ENCODE measurements at places on chromosomes 12 and 14.

DNA sequence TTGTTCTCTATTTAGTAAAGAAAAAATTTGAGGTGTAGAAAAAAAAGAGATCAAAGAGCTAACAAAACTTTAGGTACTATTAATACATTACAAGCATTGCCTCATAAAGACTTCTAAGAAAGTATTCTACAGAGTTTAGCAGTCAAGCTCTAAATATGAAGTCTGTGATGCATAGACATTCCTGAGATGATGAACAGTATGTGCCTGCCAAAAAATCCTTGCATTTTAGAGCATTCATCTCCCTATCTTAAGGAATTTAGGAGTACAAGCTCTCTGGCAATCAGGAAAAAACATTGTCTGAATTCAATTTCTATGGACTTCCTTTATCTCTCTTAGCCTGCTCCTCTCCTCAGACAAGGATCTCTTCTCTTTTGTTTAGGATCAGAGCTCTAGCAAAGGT is 202.6 kb upstream of the LRFN5 start:
- DNase-seq: no peak

GRCh38 chr12:100128512-100128908 is 14.2 kb downstream of the BLTP3B start:
- no peak for DNase-seq

DNA sequence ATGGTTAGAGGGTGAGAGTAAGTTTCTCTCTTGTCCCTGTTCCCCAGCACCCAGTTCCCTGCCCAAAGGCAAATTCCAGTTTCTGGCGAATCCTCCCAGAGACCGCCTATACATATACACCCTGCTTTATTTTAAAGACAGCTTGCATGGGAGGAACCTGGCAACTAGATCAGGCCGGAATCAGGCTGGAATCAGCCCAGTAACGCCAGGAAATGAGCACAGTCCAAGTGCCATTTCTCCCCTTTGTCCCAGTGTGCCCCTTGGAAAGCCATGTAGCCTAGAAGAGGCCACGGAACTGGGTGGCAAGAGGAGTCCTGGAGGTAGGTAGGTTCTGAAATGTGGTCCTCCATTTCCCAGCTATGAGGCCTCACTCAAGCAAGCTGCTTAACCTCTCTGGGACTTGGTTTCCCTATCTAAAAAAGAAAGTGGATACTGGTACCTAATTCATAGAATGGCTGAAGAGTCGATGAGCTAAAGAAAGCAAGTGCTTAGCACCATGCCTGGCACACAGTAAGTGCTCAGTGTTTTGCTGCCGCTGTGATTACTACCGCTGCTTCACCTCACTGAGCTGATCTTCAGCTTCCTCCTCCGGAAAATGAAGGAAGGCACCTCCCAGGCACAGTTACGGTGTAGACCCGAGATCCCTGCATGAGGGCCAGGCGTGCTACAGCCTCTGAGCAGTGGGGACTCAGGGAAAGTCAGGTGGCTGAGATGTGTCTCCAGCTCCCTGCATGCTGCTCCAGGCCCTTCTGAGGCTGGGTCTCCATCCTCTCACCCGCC is 36.4 kb downstream of the PITPNM2 start:
- DNase-seq: no peak

DNA sequence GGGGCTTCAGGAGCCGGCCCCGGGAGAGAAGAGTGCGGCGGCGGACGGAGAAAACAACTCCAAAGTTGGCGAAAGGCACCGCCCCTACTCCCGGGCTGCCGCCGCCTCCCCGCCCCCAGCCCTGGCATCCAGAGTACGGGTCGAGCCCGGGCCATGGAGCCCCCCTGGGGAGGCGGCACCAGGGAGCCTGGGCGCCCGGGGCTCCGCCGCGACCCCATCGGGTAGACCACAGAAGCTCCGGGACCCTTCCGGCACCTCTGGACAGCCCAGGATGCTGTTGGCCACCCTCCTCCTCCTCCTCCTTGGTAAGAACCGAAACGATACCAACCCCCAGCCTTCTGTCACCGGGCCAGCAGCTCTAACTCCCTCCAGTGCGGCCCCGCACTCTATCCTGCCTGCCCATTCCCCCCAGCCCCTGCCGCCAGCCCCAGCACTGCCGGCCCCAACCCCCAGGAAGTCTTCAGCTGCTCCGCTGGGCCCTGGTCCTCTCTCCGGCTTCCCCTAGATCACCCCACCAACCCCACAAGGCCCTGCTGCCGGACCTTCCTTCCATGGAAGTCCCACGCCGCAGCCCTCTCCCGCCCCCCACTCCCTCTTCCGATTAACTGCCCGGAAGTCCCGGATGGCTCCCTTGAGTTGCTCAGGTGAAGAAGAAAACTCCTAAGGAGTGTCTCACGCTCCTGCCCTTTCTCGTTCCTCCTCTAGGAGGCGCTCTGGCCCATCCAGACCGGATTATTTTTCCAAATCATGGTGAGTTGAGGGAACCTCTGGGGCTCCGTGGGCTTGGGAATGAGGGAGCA is 693 bp downstream of the LRP10 start:
- DNase-seq: peak; percentile 14

DNA sequence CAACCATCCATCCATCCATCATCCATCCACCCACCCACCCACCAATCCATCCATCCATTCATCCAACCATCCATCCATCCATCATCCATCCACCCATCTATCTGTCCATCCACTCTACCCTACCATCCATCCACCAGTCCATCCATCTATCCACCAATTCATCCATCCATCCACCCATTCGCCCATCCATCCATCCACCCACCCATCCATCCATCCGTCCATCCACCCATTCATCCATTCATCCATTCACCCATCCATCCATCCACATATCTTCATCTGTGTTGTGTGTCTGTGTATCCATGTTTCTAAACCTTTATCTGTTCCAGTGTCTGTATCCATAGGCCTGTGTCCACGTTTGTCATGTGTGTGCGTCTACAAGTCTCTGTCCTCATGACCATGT is 9.9 kb downstream of the HNF1A start:
- DNase-seq: no peak

DNA sequence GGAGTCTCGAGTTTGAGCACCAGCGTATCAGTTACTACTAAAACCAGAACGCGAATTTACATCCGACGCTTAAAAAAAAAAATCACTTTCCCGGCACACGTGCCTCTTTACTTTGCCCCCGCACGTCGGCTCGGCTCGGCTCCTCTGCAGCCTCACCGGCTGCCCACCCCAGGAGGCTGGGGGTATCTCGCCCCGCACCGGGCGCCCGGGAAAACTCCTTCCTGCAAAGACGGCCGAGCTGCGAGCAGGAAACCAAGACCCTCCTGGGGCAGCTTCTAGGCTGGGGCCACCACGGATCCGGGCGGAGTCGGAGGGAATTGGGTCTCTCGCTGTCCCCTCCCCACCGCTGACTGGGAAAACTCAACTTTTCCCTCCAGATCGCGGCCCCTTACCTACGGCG is 610 bp downstream of the VSIG10 start:
- DNase-seq: no peak

DNA sequence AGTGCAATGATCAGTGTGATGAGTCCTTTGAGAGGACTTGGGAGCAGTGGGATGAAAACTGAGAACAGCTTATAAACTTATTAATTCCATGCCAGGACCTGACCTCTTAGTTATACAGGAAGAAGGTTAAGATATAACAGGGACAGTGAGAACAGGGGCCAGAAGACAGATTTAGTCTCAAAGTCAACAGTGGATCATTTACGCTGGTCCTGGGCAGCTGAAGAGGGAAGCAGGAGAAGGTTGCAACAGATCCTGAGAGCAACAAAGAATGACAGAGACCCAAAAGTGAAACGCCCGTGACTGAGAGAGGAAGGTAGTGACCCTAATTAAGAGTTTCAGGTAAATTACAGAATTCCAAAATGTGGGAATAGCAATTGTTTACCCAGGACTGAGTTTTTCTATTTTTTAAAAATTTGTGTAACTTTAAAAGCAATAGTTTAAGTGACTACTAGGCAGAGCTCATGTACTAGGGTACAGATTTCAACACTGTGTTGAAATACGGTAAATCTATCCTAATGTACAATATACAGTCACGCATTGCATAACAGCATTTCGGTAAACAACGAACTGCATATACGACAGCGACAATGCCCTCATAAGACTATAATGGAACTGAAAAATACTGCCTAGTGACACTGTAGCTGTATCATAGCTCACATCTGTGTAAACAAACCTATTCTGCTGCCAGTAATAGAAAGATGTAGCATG is 77.7 kb upstream of the GNPNAT1 start:
- no peak for DNase-seq

- DNase-seq: no peak
These were observed 44.0 kb upstream of the FRMD6 start for GRCh38 chr14:51607711-51608110.

GRCh38 chr14:26187996-26188620 is 409.7 kb downstream of the NOVA1 start:
- no peak for DNase-seq

- peak; percentile 3 for DNase-seq
These were observed 41.3 kb downstream of the RAB3IP start for GRCh38 chr12:69779928-69780327.

DNA sequence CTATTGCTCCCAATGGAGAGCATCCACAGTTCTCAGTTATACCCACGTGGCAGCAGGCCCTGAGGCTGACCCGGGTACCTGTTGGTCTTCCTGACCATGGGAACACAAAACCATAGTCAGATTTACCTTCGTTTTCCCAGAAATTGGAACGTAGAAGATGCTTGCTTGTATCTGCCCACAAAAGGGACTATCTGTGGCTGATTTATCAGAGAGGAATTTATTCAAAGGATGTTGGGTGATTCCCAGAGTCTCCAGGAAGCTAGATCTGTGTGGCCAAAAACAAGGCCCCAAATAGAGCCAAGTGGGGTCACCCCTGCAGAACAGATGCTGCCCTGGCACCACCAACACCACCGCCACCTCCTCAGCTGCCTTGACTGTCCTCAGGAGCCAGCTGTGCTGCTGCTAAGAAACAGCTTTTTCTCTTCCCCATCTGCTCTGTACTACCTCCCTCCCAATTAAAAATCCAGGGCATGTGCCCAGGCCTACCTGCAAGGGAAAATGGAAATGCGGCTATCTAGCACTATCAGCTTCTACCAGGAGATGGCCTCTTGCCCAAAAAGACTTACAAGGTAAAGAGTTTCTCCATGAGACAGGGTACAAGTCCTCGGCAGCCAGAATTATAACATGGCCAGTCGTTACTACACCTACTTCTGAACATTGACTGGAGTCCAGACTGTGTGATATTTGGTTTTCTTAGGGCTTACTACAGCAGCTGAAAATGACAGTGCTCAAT is 128.6 kb upstream of the PLEKHG7 start:
- DNase-seq: peak; percentile 24

DNA sequence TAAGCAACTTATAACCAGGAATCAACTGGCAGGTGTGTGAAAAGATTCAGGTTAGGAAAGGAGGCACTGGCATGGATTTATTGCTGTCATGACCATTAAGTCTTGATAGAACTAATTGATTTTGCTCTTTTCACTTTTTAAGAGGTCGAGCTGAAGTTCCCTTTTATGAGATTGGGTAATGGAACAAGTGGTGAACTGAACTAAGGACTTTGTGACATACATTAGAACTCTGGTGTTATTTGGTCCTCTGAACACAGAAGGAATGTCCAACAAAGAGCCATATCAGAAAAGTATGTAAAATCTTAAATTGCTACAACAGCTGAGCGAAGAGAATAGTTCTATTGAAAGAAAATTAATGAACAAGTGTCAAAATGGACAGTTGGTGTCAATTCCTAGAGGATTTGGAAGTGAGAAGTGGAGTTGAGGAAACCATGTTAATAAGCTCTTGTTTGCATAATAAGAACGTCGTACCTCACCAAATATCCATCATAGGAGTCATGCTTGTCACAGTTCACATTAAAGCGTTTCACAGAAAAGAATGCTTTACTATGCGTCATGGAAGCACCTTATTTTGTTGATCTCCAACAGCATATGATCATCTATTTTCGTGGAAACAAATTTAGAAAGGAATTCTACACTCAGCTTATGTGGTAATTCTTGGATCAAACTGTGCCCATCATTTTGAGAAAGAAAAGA is 8.4 kb upstream of the MYF6 start:
- DNase-seq: no peak

GRCh38 chr12:2397356-2398045 is 344.7 kb downstream of the CACNA1C start:
- DNase-seq: no peak

DNA sequence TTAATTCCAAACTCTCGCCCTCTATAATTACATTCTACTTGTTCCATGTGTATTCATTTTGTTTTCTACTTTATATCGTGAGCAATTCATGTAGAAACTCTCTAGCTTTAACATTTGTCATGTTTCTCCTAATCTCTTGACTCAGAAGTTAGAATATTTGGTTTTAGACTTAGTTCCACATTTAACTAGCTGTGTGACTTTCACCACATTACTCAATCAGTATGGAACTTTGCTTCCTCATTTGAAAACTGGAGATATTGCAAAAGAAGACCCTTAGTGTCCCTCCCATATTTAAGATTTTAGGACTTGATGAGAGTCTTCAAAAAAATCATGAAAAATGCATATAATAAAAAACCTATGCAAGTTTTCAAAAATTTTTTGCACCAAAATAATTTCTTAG is 447.5 kb downstream of the GXYLT1 start:
- no peak for DNase-seq

GRCh38 chr12:17918013-17918412 is 172.0 kb downstream of the RERGL start:
- DNase-seq: no peak

GRCh38 chr14:50399251-50400032 is 2.8 kb upstream of the CDKL1 start:
- no peak for DNase-seq

DNA sequence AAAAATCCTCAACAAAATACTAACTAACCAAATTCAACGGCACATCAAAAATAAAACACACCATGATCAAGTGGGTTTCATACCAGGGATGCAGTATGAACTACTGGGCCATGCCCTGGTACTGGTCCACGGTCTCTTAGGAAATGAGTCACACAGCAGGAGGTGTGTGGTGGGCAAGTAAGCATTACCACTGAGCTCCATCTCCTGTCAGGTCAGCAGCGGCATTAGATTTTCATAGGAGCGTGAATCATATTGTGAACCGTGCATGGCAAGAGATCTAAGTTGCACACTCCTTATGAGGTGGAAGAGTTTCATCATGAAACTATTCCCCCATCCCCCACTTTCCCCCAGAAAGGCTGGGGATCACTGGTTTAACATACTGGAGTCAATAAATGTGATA is 6.7 kb upstream of the LGR5 start:
- DNase-seq: no peak

GRCh38 chr12:99544457-99544856 is 103.1 kb upstream of the GARIN6 start:
- DNase-seq: no peak

GRCh38 chr14:104680056-104680805 is 9.2 kb upstream of the INF2 start:
- no peak for DNase-seq

Data from NCI-H2081 (cell line).